ENCODE measurements at places on chromosomes 4 and X. TPM values are rescaled to one million over a fixed set of nuclear protein-coding genes. Genes with fewer than 3 reads are reported as not detected.

CXorf49 gene
- total RNA-seq: not detected

ATP8A1 gene
- total RNA-seq: 0.05 TPM

ATOH1 gene
- not detected for total RNA-seq

CBLL2 gene
- total RNA-seq: not detected

ADRA2C gene
- 10.9 TPM for total RNA-seq

TMEM33 gene
- 46.7 TPM for total RNA-seq

MAGEA6 gene
- 12.0 TPM for total RNA-seq

ADAMTS3 gene
- not detected for total RNA-seq

DGKK gene
- total RNA-seq: not detected

ADH6 gene
- total RNA-seq: 0.05 TPM

PHKA2 gene
- total RNA-seq: 14.4 TPM

YY2 gene
- 2.9 TPM for total RNA-seq

GAB3 gene
- 0.85 TPM for total RNA-seq

TLR1 gene
- total RNA-seq: 0.24 TPM

RASL11B gene
- not detected for total RNA-seq

SYTL4 gene
- total RNA-seq: 3.8 TPM

SORBS2 gene
- 0.53 TPM for total RNA-seq

VEGFC gene
- 11.9 TPM for total RNA-seq

ADH5 gene
- total RNA-seq: 137 TPM

RPS6KA6 gene
- total RNA-seq: 4.5 TPM

ADH1A gene
- total RNA-seq: not detected

VCX3A gene
- total RNA-seq: not detected

XAGE1A gene
- total RNA-seq: not detected

DDX53 gene
- total RNA-seq: not detected

NOX1 gene
- total RNA-seq: not detected

XG gene
- total RNA-seq: not detected

ASMTL gene
- total RNA-seq: 18.0 TPM

GAK gene
- 36.0 TPM for total RNA-seq

PSAPL1 gene
- 0.33 TPM for total RNA-seq

SAGE1 gene
- 0.07 TPM for total RNA-seq

PHKA1 gene
- total RNA-seq: 28.5 TPM
